Activated naive CD8-positive, alpha-beta T cell treated with anti-CD3 and anti-CD28 coated beads, Interleukin-2, amount 50 U/mL, for 16 hours (primary cell): ENCODE measurements at places on chromosomes 5 and 9.

DNA sequence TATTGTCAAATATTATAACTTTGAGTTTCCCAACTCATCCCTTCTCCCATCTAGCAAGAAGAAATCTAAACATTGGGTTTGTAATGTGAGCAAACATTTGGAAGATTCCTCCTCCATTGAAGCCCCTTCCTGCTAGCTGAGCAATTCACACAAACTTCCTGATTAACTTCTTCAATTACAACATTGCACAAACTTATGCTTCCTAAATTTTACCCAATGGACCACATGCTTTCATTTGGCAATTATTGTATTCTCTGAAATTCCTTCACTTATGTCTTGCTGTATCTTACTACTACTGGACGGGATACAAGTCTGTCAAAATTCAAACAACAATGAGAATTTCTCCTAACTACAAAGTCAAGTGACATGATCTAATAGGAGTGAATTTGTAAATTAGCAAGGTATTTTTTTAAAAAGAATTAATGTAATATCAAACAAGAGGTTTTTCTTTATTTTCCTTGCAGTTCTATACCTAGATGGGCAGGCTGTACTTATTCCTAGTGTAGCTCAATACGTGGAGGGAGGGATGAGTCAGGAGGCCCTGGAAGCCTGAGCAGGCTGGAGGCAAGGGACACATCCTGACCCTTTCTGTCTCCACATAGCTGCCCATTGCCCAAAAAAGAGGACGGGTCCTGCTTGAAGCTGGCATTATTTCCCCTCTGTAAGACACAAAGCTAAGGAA lies 11.8 kb upstream of the IFNW1 start:
- no peak for DNase-seq

DNA sequence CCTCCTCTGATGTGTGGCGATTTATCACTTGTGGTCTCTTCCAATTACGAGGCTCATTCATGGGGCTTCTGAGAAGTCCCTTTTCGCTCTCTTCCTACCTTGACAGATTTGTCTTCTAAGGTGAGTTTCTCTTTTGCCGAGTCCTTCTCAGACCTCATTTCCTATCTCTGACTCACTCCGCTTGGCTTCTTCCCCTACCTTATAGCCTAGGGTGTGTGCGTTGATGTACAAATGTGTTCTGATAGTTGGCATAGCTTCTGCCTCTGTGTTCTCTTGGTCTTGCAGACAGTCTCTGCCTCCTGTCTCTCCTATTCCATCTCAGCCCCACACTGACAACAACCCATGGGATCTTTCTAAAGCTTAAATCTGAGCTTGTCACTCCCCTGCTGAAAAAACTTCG lies 56.9 kb upstream of the SHB start:
- no peak for DNase-seq

DNA sequence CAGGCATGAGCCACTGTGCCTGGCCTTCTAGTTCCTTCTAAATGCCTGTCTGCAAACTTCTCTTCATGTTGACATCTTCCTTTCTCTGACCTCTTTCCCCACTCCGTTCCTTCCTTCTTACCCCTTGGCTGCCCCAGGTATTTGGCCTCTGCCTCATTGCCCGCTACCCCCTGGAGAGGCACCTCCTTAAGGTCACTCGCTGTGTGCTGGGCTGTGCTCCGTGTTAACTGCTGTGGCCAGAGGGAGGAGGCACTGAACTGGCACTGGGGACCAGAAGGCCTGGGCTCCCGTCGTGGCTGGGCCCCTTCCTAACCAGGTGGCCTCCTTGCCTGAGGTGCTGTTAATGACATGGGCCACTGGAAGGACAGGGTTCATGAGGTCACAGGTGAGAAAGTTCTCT lies 39.4 kb downstream of the LAMC3 start:
- DNase-seq, result no peak

DNA sequence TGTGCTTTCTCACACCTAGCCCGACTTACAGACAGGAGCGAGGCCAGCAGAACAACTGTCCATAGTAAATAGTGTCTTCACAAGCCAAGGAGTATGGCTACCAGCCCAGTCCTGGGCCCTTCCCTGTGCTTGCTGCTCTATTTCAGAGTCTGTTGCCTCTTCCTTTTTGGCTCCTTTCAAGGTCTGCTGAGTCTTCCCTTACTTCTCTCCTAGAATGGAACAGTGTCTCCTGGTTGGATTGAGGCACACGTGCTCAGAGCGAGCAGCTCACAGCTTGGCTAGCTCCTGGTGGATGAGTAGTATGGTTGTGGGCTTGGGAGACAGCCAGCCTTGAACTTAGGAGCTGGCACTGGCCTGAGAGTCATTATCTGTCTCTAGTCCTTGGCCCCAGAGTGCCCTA lies 72.8 kb downstream of the TLE4 start:
- DNase-seq, result no peak

- no peak for DNase-seq
Observed at GRCh38 chr5:1155191-1156032, 43.5 kb upstream of the SLC12A7 start.

DNA sequence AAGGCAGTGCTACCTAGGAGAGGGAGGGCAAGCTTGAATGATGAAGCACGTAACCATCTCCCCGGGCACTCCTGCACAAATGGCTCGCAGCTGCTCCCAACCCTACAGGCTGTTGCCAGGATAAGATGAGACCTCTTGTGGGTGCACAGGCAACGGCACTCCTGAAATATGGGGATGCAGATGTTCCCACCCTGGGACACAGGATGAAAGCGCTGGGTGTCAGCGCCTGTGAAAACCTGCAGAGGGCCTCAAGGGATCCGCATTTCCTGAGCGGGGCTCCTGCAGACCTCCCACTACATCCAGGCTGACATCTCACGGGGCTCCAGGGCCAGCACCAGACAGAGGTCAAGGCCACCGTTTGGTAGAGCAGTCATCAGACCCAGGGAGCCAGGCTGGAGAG lies 60.7 kb downstream of the SMIM23 start:
- no peak for DNase-seq

- peak; percentile 26 for DNase-seq
Observed at GRCh38 chr5:113378959-113379541, 55.7 kb downstream of the TSSK1B start.

GRCh38 chr5:23840083-23840482 lies 332.7 kb downstream of the PRDM9 start:
- no peak for DNase-seq

DNA sequence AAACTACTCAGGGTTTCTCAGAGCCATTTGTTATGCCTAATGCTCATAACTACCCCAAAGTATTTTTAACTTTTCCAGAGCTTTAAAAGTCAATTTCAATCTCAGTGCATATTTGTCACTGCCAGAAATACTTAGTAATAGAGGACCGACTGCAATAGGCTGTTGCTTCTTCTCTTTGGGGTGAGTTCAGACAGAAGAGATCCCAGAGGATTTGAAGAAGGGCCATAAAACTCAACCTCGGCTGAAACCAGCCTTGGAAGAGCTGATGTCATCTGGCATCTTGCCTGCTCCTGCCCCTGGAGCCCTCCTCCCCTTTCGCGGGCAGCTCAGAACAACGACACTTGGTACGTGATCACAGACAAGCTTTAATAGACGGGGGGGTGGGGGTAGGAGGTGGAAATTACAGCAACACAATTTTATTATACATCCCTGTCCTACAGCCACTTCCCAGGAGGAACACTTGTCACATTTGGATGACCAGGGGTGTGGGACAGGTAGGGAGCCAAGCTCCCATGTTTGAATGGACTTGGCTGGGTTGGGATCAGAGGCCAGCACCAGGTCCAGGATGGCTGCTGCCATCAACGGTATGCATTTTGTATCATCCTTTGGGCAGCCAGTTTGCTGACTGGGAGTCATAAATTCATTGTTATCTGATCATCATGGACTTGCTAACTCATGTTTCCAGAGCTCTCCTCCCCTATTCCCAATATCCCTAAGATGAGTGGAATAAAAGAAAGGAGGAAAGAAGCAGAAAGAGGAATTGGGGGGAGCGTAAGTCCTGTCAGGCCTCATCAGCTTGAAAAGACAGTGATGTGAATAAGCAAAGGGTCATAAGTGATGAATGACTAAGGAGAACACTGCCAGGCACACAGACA lies 186.6 kb upstream of the PANK3 start:
- no peak for DNase-seq

DNA sequence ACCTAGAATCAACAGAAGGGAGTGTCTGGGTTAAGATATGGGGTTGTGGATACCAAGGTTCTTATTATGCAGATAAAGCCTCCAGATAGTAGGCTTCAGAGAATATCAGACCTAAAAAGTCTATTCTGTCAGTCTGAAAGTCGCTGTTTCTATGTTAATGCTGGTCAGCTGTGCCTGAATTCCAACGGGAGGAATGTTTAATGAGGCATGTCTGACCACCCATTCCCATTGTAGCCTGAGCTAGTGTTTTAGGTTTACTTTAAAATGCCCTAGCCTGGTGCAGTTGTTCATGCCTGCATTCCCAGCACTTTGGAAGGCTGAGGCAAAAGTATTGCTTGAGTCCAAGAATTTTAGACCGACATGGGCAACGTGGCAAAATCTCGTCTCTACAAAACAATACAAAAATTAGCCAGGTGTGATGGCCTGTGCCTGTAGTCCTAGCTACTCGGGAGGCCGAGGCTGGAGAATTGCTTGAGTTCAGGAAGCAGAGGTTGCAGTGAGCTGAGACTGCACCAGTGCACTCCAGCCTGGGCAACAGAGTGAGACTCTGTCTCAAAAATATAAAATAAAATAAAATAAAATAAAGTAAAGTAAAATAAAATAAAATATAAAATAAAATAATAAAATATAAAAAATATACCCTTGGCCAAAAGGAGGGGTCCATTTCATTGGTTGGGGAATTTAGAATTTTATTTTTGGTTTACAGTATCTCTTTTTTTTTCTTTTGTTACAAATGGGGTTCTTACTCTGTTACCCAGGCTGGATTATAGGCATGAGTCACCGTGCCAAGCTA lies 7.8 kb upstream of the SOX30 start:
- no peak for DNase-seq

GRCh38 chr5:36089989-36090388 lies 23.3 kb upstream of the UGT3A2 start:
- no peak for DNase-seq

DNA sequence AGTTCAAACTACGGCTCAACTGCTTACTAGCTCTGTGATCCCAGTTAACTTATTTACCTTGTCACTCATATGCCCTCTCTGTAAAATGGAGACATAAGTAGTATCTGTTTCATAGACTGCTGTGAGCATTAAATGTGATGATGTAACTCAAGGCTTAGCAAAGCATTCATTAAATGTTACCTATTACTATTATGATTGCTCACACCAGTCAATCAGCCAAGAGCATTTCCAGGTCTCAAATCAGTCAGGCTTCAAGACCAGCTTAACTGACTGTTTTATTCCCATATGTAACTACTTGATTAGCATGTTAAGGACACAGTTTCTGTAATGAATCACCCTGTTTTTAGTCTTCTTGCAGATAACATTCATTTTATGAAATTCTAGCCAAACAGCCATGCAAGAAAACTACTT lies 413.3 kb downstream of the MLLT3 start:
- no peak for DNase-seq

GRCh38 chr9:130570208-130570607 lies 9.2 kb upstream of the FUBP3 start:
- DNase-seq, result no peak

DNA sequence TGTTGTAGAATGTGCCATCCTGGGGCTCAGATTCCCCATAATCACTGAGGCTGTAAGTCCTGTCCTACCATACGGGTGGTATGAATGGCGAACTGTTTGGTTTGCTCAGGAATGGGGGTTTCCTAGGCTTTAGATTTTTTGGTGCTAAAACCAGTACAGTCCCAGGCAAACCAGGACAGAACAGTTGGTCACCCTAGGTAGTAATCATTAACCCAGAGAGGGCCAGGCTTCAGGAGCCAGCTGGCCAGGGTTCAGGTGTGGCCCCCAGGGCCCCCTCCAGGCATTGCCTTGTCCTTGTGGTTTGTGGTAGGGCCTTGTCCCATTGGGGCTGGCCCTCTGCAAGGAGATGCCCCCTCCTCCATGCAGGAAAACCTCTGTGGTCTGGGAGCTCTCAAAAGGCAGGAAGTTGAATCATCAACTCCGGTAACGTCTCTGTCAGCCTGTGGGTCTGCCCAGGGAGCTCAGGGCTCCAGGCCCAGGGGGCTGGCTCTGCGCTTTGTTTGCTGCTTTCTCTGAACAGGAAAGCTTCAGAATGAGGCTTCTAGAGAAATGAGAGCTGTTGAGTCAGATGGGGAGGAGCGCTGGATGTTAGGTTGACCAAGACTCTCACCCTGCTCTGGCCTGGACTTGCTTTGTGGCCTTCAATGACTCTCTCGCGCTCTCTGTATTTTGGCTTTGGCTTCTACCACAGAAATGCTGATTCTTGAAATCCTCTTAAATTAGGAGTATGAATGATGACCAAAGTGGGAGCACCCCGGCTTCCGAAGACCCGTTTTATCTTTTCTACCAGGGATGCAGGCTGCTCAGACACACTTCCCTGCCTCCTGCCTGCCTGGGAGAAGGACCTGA lies 22.2 kb upstream of the JADE2 start:
- peak; percentile 11 for DNase-seq

DNA sequence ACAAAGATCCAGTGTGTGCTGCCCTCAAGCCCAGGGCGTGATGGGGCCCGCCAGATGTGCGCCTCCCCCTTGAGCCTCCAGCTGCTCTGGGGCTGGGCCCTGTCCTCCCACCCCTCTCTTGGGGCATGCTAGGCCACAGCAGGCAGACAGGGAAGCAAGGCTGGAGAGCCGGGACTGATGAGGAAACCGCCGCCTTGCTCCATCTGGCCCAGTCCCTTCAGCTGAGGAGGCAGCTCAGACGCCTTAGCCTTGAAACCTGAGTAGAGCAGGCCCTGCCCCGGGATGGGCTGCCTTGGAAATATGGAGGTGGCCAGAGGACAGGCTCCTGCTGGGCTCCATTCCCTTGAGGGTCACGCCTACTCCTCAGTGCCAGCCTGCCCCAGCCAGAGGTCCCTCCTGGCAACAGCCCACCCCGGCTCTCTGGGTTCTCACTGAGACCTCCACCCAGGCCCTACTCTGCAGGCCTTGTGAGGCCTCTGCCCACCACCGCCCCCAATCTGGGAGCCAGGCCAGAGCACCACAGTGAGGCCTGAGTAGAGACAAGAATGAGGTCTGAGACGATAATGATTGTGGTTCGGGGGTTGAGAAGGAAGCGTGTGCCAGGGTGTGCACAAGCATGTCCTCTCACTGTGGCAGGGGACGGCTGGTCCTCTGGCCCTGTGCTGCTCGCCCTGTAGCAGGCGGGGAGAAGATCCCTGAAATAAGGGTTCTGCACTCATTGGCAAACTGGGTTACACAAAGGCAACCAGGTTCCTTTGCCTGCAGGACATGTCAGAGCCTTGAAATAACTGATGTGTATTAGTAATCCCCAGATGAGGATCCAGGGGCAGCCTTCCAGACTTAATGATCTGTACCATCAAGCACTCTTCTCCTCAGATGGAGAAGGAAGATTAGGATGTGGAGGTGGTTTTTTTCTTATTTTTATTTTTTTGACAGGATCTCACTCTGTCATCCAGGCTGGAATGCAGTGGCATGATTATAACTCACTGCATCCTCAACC lies 30.9 kb downstream of the CXXC5 start:
- DNase-seq, result no peak

- no peak for DNase-seq
Observed at GRCh38 chr5:130528474-130528873, 624.2 kb downstream of the CHSY3 start.

DNA sequence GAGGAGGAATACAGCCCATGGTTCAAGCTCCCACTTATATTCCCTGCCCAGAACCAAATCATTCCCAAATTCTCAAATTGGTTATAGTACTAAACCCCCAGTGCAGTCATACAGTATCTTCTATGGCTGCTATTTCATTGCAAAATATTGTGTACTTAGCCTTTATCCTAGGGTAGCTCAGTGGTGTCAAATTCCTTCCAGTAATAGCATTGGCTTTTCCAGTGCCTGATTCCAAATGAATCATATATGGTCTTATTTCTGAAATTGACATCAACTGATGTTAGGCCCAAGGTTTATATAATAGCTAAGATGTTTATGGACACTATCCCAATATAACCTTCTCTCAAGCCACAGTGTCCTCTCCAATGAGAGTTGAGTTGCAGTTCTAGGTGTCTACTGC lies 256.7 kb downstream of the NDUFS4 start:
- DNase-seq, result no peak
